ENCODE measurements at places on chromosomes 1 and 21.

GRCh38 chr1:25933479-25934365, 27.5 kb upstream of the STMN1 start:
- H3K27me3 ChIP-seq, result no peaks in the 10 kb centered on the region
- no peaks in the 10 kb centered on the region for H3K36me3 ChIP-seq
- peak overlapping the region; percentile 93 for H3K27ac ChIP-seq
- DNase-seq, result no peak
- H3K4me3 ChIP-seq, result no peak overlapping the region

- peaks cover 14% of the 10 kb centered on the region for H3K4me1 ChIP-seq
- no peak overlapping the region for H3K27ac ChIP-seq
- H3K27me3 ChIP-seq, result no peaks in the 10 kb centered on the region
- DNase-seq, result no peak
- H3K4me3 ChIP-seq, result no peak overlapping the region
These were observed 34.6 kb upstream of the SLC45A1 start for GRCh38 chr1:8283058-8283884.

DNA sequence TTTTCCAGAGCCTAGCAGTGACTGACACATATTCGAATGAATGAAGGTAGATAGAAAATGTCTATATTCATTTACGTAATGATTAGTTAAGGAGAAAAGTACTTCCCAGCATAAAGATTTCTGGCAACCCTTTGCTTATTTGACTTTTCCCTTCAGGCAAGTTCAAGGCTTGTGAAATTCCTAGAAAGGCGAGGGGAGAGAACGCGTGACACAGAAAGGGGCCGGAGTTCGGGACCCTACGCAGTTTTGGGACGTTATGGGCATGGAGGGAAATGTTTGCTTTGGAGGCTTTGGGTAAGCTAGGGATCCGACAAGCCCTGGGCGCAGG, 472 bp upstream of the USP25 start:
- no peak for DNase-seq
- peaks cover 25% of the 10 kb centered on the region for H3K4me1 ChIP-seq
- H3K27ac ChIP-seq, result peak overlapping the region; percentile 83
- peak overlapping the region; percentile 77 for H3K4me3 ChIP-seq

- peaks cover 42% of the 10 kb centered on the region for H3K36me3 ChIP-seq
- no peaks in the 10 kb centered on the region for H3K27me3 ChIP-seq
- H3K27ac ChIP-seq, result no peak overlapping the region
- no peak overlapping the region for H3K4me3 ChIP-seq
- H3K4me1 ChIP-seq, result peaks cover 31% of the 10 kb centered on the region
These were observed 16.1 kb downstream of the SLC30A7 start for GRCh38 chr1:100912019-100912418.

- H3K4me1 ChIP-seq, result peaks cover 9% of the 10 kb centered on the region
- no peaks in the 10 kb centered on the region for H3K36me3 ChIP-seq
- DNase-seq, result no peak
- no peak overlapping the region for H3K4me3 ChIP-seq
- H3K27ac ChIP-seq, result no peak overlapping the region
These were observed 630.6 kb downstream of the LMO4 start for GRCh38 chr1:87959236-87959635.

DNA sequence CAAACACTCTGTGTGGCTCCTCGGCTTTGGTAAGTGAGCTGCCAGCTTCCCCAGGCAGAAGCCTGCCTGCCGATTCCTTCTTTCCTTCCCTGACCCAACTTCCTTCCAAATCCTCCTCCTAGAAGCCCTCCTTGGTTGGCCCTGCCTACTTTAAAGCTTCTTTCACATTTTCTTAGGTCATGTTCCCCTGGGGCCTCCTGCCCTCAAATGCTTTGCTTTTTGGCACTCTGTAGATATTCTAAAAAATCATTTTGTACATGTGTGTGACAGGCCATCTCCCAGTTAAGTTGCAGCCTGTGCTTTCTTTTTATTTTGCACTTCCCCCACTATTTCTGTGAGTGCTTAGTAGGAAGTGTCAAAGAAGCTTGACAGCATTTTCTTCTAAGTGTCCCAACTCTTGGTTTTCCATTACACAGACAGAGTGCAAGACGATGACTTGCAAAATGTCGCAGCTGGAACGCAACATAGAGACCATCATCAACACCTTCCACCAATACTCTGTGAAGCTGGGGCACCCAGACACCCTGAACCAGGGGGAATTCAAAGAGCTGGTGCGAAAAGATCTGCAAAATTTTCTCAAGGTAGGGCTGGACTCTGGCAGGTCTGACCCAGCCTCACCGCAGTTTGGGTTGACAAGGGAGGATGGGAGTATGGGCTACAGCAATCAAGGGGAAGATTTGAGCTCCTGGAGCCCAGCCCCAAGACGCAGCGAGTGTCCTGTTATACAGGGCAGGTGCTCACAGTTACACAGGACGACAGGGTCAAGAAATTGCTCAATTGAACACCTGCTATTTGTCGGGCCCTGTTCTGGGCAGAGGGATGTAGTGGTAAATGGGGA, at the start of gene S100A9:
Gene S100A9 (plus strand): TSS at position 2 of the 838 bp plus-strand sequence. CDS start 430 bp downstream, at position 432.
- H3K4me3 ChIP-seq, result no peak within 1 kb of the TSS
- H3K27me3 ChIP-seq, result no peaks in the 10 kb centered on the region
- DNase-seq, result no peak
- no peaks in the 10 kb centered on the region for H3K4me1 ChIP-seq
- no peak within 1 kb of the TSS for H3K27ac ChIP-seq
- H3K36me3 ChIP-seq, result no peaks in the 10 kb centered on the region

DNA sequence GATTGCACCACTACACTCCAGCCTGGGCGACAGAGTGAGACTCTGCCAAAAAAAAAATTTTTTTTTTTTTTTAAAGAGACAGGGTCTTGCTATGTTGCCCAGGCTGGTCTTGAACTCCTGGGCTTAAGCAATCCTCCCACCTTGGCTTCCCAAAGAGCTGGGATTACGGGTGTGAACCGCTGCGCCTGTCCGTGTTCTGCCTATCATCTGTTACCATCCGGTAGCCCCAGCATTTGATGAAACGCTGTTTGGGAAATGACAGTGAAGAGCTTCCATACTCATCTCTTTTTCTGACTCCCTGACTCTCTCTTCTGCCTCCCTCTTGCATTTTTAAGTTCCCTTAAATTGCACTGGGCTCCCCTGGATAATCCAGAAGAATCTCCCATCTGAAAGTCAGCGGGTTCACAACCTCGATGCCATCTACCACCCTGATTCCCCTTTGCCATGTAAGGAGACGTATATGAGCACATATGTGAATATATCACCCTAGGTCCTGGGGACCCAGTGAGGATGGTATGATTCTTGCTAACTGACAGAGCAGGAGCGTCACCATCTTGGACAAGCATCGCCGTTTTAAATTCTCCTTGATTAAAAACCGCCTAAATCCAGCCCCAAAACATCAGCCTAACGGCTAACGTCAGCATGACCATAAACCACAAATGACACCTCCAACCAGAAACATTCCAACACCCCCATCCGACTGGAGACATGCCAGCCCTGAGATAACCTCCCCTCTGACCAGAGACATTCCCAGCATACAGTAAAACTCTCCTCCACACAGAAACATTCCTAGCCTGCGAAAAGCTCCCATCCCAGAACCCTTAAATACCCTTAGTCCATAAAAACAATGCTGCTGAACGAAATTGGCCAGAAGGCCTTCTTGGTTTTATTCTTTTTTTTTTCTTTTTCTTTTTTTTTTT, 12.4 kb downstream of the TNFRSF8 start:
- no peaks in the 10 kb centered on the region for H3K36me3 ChIP-seq
- peaks cover 8% of the 10 kb centered on the region for H3K27me3 ChIP-seq
- peak; percentile 78 for DNase-seq
- H3K27ac ChIP-seq, result peak overlapping the region; percentile 91

DNA sequence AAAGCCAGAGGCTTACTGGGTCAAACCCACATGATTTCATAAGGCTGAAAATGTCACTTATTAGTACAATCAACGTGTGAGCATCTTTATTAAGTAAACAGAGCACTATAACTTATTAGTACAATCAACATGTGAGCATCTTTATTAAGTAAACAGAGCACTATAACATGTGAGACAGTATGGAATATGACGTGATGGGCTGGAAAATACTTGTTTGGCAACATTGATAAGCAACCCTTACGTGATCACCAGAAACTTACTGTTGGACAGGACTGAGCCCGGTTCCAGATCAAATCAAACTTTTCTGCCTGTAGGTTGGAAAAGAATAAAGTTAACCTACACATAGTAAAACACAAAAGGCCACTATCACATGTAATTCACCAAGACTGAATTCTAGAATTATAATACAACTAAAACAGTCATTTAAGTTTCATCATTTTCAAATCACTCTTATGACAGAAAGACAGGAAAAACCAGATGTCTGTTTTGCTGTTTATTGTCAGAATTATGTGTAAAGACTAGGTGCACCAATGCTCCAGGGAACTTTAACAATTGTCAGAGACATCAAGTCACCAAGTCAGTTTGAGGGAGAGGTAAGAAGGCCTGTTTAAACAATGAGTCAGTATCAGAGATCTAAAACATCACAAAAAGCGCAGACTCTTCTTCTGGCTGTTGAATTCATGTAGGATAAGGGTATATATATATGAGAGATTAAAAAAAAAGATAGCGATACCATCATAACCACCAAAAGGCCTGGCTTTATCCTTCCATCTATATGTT, 15.7 kb downstream of the ATPAF1 start:
- peak overlapping the region; percentile 21 for H3K27ac ChIP-seq
- DNase-seq, result no peak
- peaks cover 41% of the 10 kb centered on the region for H3K36me3 ChIP-seq
- H3K4me1 ChIP-seq, result peaks cover 19% of the 10 kb centered on the region
- H3K27me3 ChIP-seq, result no peaks in the 10 kb centered on the region
- no peak overlapping the region for H3K4me3 ChIP-seq

DNA sequence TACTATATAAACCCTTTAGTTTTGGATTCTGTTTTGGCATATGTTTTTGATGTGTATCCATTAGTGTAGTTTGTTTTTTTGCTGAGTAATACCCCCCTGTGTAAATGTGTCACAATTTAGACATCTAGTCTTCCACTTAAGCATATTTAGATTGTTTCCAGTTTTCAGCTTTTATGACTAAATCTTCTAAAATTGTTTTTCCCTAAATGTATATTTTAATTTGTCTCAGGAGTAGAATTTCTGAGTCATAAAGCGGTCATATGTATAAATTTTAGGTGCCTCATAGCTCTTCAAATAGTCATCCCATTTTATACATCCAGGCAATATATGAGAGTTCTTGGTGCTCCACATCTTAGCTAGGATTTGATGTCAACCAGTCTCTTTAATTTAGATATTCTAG, 1348.0 kb downstream of the MRPL39 start:
- DNase-seq, result no peak
- H3K27me3 ChIP-seq, result no peaks in the 10 kb centered on the region
- H3K27ac ChIP-seq, result no peak overlapping the region
- H3K4me1 ChIP-seq, result no peaks in the 10 kb centered on the region
- no peak overlapping the region for H3K4me3 ChIP-seq
- H3K36me3 ChIP-seq, result no peaks in the 10 kb centered on the region

DNA sequence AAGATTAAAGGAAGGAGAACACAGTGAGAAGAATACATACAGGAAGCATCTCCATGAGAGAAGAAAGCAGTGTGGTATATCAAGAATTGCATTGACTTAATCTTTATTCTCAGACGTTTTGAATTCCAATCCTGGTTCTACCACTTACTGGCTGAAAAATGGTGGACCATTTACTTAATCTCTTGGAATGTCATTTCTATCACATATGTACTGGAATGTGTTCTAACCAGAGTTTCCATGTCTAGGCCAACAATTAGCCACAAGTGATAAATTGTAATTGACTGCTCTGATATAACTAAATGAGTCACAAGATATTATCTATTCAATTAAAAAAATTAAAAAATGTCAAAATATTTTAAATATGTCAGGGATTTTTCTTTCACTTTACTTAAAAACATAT, 626.1 kb downstream of the PTPRC start:
- no peak overlapping the region for H3K4me3 ChIP-seq
- no peak overlapping the region for H3K27ac ChIP-seq
- H3K36me3 ChIP-seq, result no peaks in the 10 kb centered on the region
- DNase-seq, result no peak
- H3K27me3 ChIP-seq, result no peaks in the 10 kb centered on the region

GRCh38 chr21:24225431-24225830, 1381.8 kb downstream of the MRPL39 start:
- DNase-seq, result no peak
- no peak overlapping the region for H3K27ac ChIP-seq
- no peak overlapping the region for H3K4me3 ChIP-seq
- H3K36me3 ChIP-seq, result no peaks in the 10 kb centered on the region

DNA sequence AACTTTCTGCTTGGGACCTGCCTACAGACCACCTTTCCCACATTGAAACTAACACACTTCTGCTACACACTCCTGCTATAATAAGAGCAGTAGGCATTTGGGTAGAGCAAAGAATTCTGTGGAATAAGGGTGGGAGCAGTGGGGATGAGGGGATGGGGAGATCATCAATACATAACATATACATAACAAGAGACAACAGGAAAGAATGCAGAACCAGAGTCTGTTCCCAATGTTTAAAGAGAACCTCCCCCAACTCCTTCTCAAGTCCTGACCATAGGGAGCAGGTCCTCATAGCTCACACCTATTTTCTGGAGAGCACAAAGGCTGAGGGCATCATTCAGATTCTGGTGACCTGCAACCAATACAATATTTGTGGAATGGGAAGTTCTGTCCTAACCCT, 121.6 kb upstream of the BARHL2 start:
- H3K4me3 ChIP-seq, result no peak overlapping the region
- no peaks in the 10 kb centered on the region for H3K36me3 ChIP-seq
- no peak for DNase-seq
- H3K27ac ChIP-seq, result no peak overlapping the region
- peaks cover 97% of the 10 kb centered on the region for H3K27me3 ChIP-seq
- H3K4me1 ChIP-seq, result peaks cover 18% of the 10 kb centered on the region

DNA sequence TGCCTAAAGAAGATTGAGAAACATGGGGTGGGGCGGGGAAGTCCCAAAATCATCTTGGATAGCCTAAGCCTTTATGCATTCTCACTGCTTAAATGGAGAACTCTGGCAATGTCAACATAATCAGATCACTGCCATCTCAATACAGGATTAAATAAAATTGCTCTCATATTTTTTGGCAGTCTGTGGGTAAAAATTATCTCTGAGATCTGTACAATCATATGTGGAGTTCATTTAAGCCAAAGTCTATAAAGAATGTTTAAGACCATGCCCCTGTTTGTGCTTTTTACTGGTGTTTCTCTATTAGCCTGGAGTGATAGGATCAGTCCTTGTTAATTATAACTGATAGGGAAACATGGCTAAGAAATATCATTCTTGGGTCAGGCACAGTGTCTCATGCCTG, 136.3 kb downstream of the GPR52 start:
- no peaks in the 10 kb centered on the region for H3K27me3 ChIP-seq
- H3K4me1 ChIP-seq, result no peaks in the 10 kb centered on the region
- peaks cover 7% of the 10 kb centered on the region for H3K36me3 ChIP-seq
- DNase-seq, result no peak
- no peak overlapping the region for H3K27ac ChIP-seq

DNA sequence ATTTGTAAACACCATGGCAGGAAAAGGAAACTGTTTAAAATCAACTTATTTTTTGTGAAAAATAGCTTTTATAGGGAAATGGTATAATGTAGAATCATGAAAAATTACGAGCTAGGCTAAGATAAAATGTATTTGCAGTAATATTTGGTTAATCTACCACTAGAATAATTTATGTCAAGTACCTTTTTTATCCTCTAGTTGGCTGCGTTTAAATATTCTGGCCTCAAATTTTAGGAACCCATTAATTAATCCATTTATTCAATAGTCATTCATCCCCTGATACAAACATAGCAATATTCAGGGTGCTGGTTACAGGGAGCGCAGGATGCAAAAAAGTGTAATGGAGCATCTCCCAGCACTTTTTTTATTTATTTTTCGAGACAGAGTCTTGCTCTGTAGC, 8.6 kb upstream of the IER5 start:
- H3K36me3 ChIP-seq, result no peaks in the 10 kb centered on the region
- no peaks in the 10 kb centered on the region for H3K27me3 ChIP-seq
- DNase-seq, result no peak
- peaks cover 18% of the 10 kb centered on the region for H3K4me1 ChIP-seq
- H3K4me3 ChIP-seq, result no peak overlapping the region
- H3K27ac ChIP-seq, result no peak overlapping the region
